ENCODE measurements at places on chromosomes 2 and 18.
A peak's percentile ranks its signal among the peaks of the same experiment; 100 is the strongest.

GRCh38 chr18:63257453-63257852 is 62.1 kb downstream of the BCL2 start:
- DNase-seq, result no peak

DNA sequence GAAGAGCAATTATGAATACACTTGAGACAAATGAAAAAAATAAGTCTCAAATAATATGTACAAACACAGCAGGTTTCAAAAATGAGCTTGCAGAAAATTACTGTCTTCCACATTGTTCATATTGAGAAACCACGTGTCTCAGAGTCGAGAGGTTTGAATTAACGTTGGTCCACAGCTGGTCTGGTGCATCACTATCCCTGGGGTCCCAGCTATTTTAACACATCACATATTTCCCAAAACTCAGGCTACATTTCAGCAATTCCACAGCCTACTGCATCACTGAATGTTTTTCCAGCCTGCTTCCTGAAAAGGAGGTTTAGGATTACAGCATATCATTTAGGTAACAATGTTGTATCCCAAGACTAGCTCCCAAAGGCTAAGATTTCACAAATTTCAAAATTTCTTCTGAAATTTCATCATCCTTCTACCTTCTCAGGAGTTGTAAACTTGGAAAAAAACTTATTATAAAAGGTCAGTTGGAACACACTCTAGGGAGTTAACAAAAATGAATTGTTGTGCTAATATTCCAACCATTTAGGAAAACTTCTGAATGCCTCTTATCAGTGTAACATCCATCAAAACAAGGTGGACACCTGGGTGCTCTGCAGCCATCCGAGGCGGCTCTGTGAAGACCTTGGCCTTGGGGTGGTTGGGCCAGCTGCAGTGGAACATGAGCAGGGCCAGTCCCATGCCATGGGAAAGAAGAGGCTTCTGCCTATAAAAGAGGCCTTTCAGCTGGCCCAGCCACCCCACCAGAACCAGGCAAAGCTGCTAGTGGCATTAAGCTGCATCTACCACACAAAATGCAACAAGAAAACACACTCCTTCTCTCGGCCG is 198.1 kb upstream of the RBBP8 start:
- DNase-seq, result no peak

- DNase-seq, result no peak
Observed at GRCh38 chr2:124814968-124815745, 790.1 kb downstream of the CNTNAP5 start.

GRCh38 chr2:219733746-219734145 is 106.3 kb downstream of the SLC4A3 start:
- no peak for DNase-seq

DNA sequence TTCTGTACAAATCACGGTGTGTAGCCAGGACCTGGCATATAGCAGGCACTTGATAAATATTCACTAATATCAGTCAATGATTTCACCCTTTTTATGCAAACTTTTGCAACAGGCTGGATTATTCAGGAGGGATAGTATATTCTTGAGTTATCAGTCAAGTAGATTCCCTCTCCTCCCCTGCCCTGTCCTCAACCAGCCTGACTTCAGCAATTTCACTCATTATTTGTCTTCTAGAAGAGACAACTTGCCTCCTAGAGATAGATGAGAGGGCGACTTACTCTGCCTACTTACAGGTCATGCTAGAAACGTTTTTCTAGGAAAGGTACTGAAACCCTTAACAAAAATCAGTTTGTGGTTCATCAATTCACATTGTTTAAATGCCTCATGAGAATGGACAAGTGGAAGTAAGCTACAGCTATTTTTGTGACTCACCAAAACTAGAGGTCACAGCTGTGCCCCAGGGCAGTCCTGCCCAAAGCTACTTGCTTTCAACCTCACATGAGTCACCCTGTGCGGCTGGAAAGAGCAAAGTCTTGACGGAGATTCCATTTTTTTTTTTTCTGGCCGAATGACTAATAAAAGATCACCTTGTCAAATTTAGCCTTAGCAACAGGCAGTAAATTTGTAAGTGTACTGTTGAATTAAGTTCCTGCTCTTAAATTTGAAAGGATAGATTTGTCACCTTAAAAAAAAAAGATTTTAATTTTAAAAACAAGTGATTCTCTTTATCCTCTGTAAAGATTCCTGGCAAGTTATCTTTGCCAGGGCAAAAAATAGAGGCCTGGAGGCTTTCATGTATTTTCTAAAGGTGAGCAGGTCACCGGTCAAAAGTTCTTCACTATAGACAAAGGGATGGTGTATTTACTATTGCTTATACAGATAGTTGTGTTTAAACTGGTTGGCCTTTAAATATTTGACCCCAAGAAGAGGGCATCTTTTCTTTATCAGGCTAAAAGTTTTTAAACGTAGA is 109.0 kb upstream of the SLC35G4 start:
- DNase-seq, result no peak

DNA sequence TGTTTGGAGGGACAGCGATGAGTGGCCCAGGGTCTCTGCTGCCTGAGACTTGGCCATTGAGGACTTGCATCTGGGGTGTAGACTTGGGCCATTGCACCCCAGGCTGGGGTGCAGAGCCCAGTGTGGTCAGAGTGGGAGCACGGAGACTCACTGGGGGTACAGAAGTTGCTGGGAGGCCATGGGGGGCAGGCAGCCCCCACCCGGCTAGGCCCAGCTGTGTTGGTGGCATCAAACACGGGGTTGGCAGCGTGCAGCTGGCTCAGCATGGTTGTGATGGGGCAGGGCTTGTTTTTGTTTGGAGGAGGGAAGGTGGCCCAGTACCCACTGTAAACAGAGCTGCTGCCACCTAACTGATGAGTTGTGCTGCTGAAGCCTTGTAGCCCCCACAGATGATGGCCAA is 42.1 kb downstream of the GLI2 start:
- DNase-seq, result no peak

DNA sequence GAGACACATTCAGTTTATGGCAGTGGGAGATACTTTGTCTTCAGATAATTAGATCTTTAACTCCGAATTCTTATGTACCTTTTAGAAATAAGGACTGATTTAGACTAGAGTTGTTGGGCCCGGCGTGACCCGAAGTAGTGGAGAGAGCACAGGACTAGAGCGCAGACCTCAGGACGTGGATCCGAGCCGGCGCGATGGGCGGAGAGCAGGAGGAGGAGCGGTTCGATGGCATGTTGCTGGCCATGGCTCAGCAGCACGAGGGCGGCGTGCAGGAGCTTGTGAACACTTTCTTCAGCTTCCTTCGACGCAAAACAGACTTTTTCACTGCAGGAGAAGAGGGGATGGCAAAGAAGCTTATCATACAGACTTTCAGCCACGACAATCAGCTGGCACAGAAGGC is 54.5 kb downstream of the FMNL2 start:
- no peak for DNase-seq

DNA sequence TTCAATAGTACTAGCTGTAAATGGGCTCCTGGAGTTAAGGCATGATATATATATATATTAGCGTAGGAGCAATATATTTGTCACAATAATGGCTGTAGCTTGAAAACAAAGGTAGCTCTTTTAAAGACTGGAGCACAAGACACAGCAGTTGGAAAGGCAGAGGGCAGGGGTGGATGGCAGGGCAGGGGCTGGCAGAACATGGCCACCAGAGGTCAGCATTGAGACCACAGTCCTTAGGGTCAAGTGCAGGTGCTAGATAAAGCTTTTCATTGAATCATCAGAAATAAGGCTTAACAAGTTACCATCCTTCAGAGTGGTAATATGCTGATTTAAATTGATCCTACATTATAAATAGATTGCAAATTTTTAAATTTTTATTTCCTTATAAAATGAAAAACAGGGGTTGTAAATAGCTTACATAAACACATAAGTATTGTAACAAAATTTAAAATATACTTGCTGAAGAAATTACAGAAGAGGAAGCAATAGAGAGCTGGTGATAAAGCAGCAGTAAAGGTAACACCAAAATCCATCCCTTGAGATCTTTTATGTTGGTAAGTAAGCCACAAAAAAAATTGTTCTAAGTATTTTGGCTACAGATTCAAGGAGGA is 161.2 kb upstream of the PIEZO2 start:
- DNase-seq, result no peak

GRCh38 chr18:57533868-57534510 is 52.5 kb downstream of the FECH start:
- no peak for DNase-seq

- no peak for DNase-seq
Observed at GRCh38 chr2:128493880-128494279, 175.2 kb upstream of the HS6ST1 start.

- peak; percentile 12 for DNase-seq
Observed at GRCh38 chr2:229910832-229911412, 10.9 kb downstream of the TRIP12 start.

DNA sequence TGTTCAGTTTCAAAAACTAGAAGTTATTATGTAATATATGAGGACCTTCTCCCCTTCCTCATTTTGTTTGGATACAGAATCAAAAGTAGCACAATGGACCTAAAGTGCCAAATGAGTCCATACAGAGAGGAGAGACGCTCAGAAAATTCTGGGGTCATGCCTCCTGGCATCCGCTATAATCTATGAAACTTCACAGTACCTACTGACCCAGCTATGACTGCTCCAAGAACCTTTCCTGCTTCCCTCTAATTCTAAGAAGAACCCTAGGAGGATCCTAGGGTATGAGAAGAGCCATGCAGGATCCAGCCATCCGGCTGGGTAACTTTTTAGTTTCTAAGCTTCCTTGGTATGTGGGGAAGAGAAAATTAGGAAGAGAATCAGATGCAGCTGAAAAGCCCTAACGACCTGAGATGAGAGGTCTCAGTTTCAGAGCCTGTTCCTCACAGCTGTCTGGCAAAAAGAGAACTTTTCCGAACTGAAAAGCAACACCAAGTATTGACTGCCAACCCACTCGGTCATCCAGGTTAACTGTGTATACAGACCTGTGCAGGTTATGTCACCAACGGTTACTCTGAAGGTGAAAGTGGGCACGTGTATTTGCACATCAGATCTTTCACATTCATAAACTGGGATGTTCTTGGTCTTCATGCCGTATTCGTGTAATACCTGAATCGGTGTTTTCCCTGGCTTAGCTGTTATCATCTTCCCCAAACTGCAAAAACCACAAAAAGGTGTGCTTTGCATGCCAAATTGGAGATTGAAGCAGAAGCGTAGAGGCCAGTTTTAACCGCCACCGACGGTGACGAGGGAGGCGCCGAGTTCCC is 1.1 kb downstream of the PRKRA start:
- no peak for DNase-seq

DNA sequence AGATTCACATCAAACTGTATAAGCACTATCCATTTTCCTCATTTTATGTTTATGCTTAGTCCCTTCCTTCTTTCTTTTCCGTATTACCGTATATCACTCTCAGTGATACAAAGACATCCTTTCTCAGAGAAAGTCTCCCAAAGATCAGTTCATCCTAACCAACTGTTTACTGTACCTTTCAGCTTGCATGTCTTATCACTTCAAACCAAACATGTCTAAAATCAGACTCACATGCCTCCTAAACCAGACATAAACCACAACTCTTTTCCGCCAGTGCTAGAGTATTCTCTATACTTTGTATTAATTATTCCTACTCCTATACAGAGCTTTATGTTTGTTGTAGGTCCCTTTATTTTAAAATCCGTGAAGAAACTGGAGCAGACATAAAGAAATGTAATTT is 41.5 kb downstream of the KCMF1 start:
- DNase-seq, result no peak

- DNase-seq, result no peak
Observed at GRCh38 chr2:11330457-11331142, 13.8 kb downstream of the ROCK2 start.

GRCh38 chr18:51668101-51668500 is 470.6 kb upstream of the MEX3C start:
- no peak for DNase-seq

DNA sequence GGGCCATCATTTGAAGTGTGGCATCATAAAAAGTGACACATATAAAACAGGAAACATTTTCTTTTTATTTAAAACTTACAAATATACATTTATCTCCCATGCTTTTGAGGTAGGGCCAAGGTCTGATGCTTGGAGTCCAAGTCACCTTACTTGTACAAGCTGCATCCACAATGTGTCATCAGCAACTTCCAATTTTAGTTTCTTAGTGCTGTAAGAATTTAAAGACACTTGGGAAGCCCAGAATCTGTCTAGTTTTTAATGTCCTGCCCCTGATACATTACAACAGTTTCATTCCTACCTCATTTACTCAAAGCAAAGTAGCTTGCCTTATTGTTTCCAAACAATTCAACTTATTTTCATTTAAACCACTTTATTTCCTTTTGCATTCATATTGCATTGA is 297.7 kb downstream of the MTX2 start:
- no peak for DNase-seq

DNA sequence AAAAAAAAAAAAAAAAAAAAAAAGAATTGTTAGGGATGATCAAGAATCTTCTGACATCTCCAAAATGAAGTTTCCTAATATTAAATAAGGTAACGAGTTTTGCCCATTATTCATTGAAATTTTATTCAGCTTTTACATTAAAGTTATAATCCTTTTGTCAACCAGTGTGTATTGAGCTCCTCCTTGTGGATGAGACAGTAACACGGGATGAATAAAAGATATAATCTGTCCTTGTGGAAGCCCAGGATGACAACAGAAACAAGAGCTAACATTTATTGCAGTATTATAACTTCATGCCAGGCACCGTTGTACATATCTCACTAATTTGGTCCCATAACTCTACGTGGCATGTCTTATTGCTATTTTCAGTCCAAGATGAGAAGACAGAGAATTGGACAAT is 33.4 kb upstream of the SERPINB7 start:
- DNase-seq, result no peak

GRCh38 chr18:36757081-36757480 is 71.7 kb downstream of the TPGS2 start:
- no peak for DNase-seq

DNA sequence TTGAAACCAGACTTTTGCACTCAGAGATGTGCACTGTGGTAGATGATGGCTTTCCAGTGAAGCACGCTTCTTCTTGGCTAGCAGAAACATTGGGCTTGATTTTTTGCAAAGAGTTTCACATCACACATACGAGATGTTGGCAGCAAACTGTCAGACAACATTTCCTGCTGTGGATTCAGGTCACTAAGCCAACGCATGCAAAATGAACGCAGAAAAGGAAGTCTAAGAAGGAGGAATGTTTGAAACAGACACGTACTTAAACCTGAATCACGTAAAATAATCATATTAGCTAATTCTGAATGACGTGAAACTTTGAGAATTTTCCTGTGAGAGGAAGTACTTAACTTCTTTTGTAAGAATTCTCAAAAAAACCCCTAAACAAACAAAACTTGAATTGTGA is 88.1 kb downstream of the EPB41L3 start:
- DNase-seq, result no peak

- no peak for DNase-seq
Observed at GRCh38 chr2:60247471-60247870, 306.0 kb downstream of the BCL11A start.

GRCh38 chr2:172409042-172409441 is 18.3 kb upstream of the ITGA6 start:
- DNase-seq, result no peak

DNA sequence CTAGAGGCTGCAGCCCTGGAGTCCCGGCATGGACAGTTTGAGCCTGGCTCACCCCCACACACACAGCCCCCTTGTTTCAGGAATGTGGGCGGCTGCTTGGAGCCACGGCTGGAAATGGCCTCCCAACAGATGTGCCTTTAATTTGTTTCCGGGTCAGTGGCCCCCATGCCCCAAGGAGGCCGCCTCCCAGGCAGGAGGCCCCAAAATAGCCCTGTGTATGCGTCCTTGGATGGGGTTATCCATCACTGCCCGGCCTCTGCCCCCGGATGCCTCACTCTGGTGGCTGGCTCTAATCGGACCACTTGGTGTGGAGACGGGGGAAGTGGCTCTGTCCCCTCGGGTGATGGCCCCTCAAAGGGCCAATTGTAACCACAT is 151.9 kb upstream of the MYCN start:
- no peak for DNase-seq

- DNase-seq, result no peak
Observed at GRCh38 chr2:203532957-203533658, 2.0 kb downstream of the RAPH1 start.

- DNase-seq, result no peak
Observed at GRCh38 chr2:16013359-16013911, 73.1 kb downstream of the MYCN start.
